GM04504 (cell line): ENCODE measurements at places on chromosomes 6 and 20.

DNA sequence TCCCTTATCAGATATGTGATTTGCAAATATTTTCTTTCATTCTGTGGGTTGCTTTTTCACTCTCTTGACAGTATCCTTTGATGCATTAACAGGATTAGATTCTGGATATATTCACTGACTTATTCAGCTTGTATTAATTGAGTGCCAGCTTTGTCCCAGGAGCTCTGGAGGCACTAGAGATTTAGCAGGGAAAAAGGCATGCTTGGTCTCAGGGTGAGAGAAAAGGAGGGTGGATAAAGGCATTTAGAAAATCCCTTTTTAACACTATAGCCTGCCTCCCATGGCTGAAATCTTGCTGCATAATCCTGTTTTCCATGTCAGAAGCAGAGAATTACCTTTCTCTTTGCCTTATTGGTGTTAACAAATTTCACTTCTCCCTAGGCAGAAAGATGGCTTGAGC lies 28.5 kb upstream of the SIRT5 start:
- DNase-seq = no peak

GRCh38 chr6:72619883-72620696 lies 1.8 kb upstream of the KCNQ5 start:
- DNase-seq = no peak

DNA sequence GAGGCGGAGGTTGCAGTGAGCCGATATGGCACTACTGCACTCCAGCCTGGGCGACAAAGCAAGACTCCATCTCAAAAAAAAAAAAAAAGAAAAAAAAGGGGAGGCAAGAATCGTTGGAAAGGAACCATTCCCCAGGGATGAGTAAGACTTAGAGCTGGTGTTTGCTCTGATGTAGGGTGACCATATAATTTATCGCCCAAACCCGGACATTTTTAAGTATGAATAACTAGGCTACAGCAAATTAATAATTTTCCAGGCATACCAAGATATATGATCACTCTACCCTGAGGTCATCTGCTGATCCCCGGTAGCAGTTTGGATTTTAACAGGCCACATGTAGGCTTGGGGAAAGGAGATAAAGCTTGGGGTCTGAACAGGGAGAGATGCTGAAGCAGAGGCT lies 260.9 kb downstream of the BTBD9 start:
- DNase-seq = no peak

- DNase-seq = no peak
These were observed 477 bp upstream of the ITPA start for GRCh38 chr20:3208786-3209256.

DNA sequence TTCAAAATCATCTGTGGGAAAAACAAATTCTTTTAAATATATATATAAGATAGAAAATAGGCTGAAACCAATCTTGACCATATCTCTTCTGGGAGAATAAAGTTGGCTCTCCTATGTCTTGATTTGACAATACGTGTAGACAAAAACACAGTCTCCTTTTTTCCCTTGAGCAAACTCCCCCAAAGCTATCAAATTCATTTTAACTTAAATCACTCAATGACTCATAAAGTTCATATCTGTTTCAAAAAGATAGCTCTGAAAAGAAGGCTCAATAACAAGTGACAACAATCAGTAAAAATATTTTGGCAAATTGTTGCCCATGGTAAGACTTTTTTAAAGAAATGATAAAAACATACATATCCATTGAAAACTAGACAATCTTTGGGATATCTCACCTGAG lies 236.0 kb upstream of the TENT5A start:
- no peak for DNase-seq

GRCh38 chr20:48776306-48776705 lies 51.5 kb downstream of the PREX1 start:
- peak; percentile 90 for DNase-seq

- DNase-seq = no peak
These were observed 788 bp downstream of the TRIM40 start for GRCh38 chr6:30136570-30137286.

DNA sequence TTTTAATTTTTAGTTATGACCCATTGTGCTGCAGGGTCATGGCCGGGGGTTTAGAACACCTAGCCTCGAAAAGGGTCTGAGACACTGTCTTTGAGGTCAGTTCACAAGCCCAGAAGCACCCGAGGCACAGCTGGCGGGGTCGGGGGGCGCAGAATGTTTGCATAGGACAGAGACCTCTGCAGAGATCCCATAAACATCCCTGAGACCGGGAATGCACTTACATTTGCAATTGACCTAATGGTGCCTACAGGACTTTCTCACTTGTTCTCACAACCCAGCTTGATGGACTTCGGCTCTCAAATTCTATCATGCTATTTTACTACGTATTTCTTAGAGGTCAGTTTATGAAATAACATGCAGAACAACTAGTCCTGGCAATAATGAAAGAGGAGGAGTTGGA lies 33.5 kb upstream of the FOXC1 start:
- no peak for DNase-seq

DNA sequence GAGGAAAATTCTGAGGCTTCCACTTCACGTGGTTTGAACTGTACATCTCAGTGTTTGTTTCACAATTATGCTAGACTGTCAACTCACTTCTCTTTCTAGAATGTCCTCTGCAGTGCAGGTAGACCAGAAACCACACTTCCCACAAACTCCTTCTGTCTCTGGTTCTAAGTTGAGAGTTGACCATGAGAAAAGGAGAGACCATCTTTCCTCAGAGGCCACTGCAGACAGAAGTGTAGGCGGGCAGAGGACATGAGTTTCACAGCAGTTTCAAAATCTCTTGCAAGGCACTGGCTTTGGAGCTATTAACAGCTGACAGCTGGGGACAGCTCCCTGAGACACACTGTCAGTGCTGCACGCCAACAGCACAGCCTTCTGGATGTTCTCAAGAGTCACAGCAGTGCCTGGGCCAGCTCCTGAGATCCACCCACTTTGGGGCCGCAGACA lies 55.4 kb upstream of the MOXD1 start:
- no peak for DNase-seq

DNA sequence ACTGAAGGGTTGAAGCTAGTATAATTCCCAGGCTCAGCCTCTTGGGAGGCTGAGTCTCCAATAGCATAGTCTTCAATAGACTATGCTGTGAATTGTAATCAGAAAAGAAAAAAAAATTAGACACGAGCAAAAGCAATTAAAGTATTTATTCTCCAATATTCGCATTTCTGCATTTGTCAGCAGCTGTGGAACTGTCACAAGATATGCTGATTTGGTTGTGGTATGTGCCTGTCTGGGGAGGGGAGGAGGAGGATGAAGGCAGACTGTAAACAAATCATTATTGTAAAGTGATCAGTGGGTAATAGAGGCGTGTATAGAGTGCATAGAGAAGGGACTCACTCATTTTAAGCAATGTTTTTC lies 10.1 kb upstream of the BICRAL start:
- DNase-seq = no peak
